Panc1 (cell line): ENCODE measurements at places on chromosomes 3 and 15. TPM values are rescaled to one million over a fixed set of nuclear protein-coding genes. Genes with fewer than 3 reads are reported as not detected.

DNA sequence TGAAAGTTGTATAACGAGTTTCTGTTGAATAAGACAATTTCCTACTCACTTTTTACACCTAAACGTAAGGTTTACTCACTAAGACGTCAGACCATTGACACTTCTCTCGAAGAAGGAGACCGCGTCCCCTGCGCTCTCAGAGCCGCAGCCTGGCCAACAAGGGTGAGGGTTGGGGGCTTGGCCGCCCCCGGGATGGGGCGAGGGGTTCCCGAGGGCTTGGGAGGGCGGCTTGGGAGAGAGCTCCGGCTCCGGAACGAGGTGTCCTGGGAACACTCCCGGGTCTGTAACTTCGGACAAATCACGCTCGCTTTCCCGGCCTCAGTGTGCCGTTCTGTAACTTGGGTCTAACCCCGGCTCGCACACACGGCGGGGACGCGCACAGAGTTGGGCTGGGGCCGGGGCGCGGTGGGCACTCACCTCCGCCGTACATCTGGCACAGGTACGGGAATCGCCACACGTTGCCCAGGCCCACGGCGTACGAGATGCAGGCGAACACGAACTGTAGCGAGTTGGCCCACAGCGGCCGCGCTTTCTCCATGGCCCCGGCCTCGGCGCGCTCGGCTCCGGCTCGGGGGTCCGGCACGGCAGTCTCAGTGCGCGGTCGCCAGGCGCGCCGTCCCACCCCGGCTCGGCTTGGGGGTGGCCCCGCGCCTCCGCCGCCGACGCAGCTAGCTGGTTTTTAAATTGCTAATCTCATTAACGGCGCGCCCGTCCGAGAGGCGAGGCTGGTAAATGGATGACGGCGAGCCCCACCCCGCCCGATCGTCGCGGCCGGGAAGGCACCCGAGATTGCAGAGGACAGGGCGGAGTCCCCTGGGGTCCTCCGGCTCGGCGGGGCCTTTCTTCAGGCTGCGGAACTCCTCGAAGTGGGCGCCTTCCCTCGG is at the start of gene SLC6A20:
TSS of gene SLC6A20 (minus strand) at position 655 of the 884 bp plus-strand sequence. CDS start at position 538, 117 bp downstream.
- no peak for DNase-seq

Gene HDAC11
- 10.6 TPM for total RNA-seq

DNA sequence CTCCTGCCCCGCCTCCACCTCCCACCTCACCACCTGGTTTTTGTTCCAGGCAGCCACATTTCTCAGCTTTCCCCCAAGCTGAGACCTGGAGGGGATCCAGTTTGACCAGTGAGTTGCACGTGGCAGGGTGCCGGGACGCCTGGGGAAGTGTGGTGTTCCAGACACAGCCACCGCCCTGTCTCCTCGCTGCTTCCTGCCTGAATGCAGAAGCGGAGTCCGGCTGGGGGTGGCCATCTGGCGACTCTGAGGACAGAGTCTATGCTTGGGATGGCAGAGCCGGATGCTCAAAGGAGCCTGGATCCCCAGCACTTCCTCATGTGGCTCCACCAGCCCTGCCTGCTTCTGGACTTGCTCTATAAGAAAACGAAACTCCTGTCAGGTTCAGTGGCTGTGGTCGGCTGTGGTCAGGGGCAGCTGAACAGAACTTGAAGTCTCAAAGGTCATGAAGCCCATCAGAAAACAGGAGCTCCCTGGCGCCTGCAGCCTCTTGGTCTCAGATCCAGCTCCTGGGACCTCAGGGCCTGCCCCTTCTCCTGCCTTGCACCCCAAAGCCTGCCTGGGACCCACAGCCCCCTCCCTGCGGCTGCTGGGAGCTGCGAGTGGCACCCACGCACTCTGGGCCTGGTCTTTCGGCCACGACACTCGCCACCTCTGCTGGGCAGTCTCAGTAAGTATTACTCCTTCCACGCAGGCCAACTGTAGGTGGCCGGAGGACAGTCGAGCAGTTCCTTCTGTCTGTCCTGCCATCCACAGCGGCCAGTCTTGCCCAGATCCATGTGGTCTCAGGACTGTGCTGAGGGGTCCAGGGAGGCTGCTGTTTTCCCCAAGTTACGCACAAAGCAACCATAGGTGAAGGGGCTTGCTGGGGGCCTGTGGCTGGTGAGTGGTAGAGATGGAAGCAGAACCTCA is 112.8 kb upstream of the MEF2A start:
- DNase-seq: no peak

- DNase-seq: no peak
Observed at GRCh38 chr3:87227835-87228144, 681 bp downstream of the CHMP2B start.

Gene LRRC31
- not detected for total RNA-seq

DNA sequence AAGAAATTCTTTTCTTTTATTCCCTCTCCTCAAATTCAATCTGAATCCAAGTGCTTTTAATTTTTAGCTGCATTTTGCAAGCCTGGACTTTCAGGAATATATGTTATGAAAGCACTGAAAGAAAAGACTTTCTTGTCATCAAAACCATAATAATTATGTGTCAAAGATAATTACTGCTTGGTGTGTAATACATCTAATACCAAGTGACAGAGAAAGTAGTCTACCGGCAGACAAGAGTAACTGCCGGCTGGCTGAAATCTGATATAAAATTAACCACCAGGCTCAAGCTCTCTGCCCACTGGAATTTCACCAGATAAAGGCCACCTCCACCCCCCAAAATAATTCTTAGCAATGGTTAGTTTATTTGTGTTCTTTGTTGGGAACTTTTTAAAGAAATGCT is 220.9 kb upstream of the CDIN1 start:
- no peak for DNase-seq

- no peak for DNase-seq
Observed at GRCh38 chr3:59542276-59542675, 492.5 kb upstream of the CFAP20DC start.

- no peak for DNase-seq
Observed at GRCh38 chr3:177444696-177445095, 247.4 kb upstream of the TBL1XR1 start.

Gene PAK2
- total RNA-seq: 185 TPM

DNA sequence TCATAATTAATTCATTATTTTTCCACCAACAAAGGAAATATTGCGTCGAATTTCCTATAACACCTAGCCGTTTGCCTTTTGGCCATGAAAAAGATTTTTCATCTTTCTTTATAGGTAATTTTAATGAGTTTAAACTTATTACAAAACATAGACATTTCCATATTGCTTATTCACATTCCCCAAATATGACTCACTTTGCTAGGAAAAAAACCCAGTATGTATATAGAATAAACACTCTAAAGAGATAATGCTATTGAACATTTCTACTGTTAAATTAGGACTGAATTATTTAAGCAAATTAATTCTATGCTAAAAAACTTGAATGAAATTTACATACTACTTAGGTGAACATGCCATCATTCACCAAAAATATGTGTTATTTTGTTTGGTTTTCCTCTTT is 16.2 kb downstream of the ZPLD1 start:
- DNase-seq: no peak

DNA sequence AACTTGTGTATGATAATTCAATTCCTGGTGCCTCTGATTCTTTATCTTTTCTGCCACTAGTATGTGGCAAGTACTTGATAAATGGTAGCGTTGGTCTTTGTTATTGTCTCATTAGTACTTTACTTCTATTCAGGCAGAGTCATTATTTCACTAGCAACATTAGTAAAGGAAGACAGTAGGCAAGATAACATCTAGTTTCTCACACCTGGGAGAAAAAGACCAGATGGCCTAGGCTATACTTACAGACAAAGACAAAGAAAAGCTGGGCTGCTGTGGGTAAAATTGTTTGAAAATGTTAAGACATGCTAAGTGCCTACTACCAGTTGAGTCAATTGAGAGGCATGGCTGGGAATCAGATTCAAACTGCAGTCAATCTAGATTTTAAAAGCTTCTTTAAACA is 198.7 kb upstream of the CMC1 start:
- no peak for DNase-seq

Gene NRROS
- 8.8 TPM for total RNA-seq

- no peak for DNase-seq
Observed at GRCh38 chr3:52221141-52221562, 4.3 kb downstream of the TLR9 start.

Gene MAGEL2
- not detected for total RNA-seq
